Stomach (tissue), 19 donors: ENCODE measurements at places on chromosomes 11 and 22.

GRCh38 chr11:27977031-27977430, 130.9 kb downstream of the KIF18A start:
- no peak for DNase-seq
- H3K27me3 ChIP-seq, result no peaks in the 10 kb centered on the region

- no peaks in the 10 kb centered on the region for H3K27me3 ChIP-seq
- H3K4me3 ChIP-seq, result no peak overlapping the region
- DNase-seq, result no peak
- no peaks in the 10 kb centered on the region for H3K36me3 ChIP-seq
- H3K4me1 ChIP-seq, result no peaks in the 10 kb centered on the region
Measured at GRCh38 chr11:23227078-23227445, 366.8 kb upstream of the CCDC179 start.

- H3K4me3 ChIP-seq, result peak overlapping the region; percentile 73
- no peaks in the 10 kb centered on the region for H3K36me3 ChIP-seq
- no peaks in the 10 kb centered on the region for H3K27me3 ChIP-seq
- peaks cover 8% of the 10 kb centered on the region for H3K4me1 ChIP-seq
Measured at GRCh38 chr22:39350757-39351688, 1.2 kb downstream of the SYNGR1 start.

- H3K27me3 ChIP-seq, result no peaks in the 10 kb centered on the region
- H3K4me3 ChIP-seq, result no peak overlapping the region
- H3K36me3 ChIP-seq, result peaks cover 35% of the 10 kb centered on the region
- H3K4me1 ChIP-seq, result peaks cover 26% of the 10 kb centered on the region
- H3K27ac ChIP-seq, result no peak overlapping the region
Measured at GRCh38 chr22:17112491-17113042, 8.6 kb downstream of the TMEM121B start.

GRCh38 chr22:41311487-41311886, 10.2 kb downstream of the ZC3H7B start:
- H3K36me3 ChIP-seq, result peaks cover 28% of the 10 kb centered on the region
- DNase-seq, result no peak
- H3K4me3 ChIP-seq, result no peak overlapping the region
- peaks cover 16% of the 10 kb centered on the region for H3K4me1 ChIP-seq

DNA sequence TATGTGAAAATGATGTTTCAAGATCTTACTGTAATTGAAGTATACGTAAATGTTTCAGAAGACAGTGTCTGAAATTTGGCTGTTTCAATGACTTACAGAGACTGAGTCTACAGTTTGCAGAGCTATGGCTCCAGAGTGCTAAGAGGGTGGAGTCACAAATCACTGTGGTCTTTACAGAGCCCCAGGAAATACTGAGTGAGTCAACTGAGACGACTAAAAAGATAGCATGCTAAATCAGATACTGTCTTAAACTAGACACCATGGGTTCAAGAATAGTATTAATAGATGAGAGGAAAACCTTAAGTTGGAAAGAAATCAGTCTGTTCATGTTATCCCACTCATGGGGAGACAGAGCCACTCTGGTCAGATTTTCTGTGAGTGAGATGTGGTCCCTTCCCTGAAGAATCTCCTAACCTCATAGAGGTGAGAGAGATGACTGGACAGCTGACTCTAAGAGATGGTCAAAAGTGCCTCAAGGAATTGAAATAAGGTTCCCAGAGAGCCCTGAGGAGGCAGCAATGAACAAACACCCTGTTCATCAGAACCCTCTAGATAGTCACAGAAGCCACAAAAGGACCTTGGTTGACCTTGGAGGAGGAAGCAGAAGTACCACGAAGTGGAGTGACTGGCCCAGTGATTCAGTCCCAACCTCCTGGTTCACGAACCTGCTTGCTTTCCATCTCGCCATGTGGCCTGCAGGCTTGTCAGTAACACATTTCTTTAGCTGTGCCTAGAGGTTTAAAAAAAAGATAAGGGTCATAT, 30.2 kb downstream of the C11orf91 start:
- H3K4me1 ChIP-seq, result no peaks in the 10 kb centered on the region
- peaks cover 8% of the 10 kb centered on the region for H3K27me3 ChIP-seq
- H3K27ac ChIP-seq, result no peak overlapping the region
- no peak overlapping the region for H3K4me3 ChIP-seq

DNA sequence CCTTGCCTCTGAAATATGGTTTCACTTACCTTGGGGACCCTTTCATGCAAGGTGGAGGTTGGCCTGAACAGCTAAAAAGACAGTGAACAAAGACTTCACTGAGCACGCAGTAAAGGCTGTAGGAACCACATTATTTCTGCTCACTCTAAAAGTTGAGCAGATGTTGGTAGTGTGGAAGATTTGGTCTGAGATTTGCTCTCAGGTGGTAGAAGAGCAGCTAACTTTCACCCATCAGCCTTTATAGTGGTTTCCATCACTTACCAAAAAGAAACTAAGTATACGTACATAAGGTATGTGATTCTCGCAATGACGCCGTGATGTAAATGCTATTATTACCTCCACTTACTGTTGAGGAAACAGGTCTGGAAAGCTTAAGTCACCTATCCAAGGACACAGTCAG, 47.3 kb downstream of the PRR5L start:
- H3K27me3 ChIP-seq, result no peaks in the 10 kb centered on the region
- no peaks in the 10 kb centered on the region for H3K36me3 ChIP-seq
- no peak for DNase-seq
- H3K4me3 ChIP-seq, result no peak overlapping the region

DNA sequence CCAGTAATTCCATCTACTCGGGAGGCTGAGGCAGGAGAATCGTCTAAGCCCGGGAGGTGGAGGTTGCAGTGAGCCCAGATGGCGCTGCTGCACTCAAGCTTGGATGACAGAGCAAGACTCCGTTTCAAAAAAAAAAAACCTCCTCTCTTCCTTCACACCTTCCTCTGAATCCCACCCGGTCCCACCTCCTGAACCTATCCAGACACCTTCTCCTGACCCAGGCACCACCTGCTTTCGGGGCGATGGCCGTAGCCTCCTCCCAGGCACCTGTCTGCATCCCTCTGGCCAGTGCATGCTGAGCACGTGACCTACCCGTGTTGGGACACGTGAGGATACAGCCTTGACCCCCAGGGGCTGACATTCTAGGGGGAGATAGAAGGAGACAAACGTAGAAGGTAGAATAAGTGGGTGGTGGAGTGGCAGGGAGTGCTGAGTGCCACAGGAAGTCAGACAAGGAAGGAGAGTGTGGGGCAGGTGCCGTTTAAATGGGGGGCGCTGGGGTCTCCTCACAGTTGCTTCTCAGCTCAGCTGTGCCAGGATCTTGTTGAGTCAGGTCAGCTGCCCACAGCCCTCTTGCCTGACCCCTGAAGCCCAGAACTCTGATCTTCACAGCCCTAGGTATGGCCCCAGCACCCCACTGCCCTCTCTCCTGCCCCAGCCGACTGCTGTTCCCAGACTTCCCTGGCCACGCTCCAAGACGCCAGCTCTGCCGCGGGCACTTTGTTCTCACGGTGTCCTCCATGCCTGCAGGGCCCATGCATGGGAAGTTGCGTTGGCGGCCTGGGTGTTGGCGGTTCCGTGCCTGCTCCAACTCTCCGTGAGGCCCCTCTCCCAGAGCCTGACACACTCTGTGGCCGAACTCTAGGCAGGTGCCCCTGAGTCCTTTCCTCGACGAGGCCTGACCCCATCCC, 1.2 kb upstream of the MIOX start:
- H3K36me3 ChIP-seq, result no peaks in the 10 kb centered on the region
- peaks cover 46% of the 10 kb centered on the region for H3K4me1 ChIP-seq
- H3K27me3 ChIP-seq, result peaks cover 85% of the 10 kb centered on the region
- H3K27ac ChIP-seq, result peak overlapping the region; percentile 74
- H3K4me3 ChIP-seq, result no peak overlapping the region

GRCh38 chr11:83019888-83020579, 51.7 kb downstream of the RAB30 start:
- no peaks in the 10 kb centered on the region for H3K4me1 ChIP-seq
- no peaks in the 10 kb centered on the region for H3K27me3 ChIP-seq
- no peak for DNase-seq
- no peak overlapping the region for H3K27ac ChIP-seq

- no peaks in the 10 kb centered on the region for H3K4me1 ChIP-seq
- no peaks in the 10 kb centered on the region for H3K27me3 ChIP-seq
- no peaks in the 10 kb centered on the region for H3K36me3 ChIP-seq
- no peak overlapping the region for H3K27ac ChIP-seq
- H3K4me3 ChIP-seq, result no peak overlapping the region
Measured at GRCh38 chr11:119787074-119787461, 58.1 kb upstream of the NECTIN1 start.

DNA sequence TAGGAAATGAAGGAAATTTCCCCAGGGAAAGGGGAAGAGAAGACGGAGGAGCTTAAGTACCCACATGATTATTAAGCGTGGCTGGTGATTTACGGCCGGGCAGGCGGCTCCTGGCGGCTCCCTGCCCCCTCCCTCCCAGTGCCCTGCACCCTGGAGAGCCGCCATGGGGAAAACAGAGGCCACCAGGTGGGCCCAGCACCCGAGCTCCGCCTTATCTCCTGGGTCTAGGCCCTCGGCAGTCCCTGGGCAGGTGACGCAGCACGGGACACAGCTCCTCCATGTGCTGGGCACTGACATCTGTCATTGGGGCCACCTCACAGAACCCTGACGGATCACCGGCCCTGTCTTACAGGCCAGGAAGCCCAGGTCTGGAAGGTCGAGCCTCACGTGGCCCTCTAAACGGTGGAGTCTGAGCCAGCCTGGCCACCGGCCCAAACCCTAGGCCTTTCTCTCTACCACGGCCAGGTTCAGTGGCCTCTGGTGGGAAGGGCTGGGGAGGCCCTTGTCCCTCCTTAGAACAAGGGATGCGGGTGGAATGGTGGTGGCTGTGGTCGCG, 60.2 kb upstream of the PPARA start:
- H3K4me1 ChIP-seq, result peaks cover 97% of the 10 kb centered on the region
- peak overlapping the region; percentile 99 for H3K27ac ChIP-seq
- H3K27me3 ChIP-seq, result no peaks in the 10 kb centered on the region
- DNase-seq, result no peak
- peaks cover 24% of the 10 kb centered on the region for H3K36me3 ChIP-seq

DNA sequence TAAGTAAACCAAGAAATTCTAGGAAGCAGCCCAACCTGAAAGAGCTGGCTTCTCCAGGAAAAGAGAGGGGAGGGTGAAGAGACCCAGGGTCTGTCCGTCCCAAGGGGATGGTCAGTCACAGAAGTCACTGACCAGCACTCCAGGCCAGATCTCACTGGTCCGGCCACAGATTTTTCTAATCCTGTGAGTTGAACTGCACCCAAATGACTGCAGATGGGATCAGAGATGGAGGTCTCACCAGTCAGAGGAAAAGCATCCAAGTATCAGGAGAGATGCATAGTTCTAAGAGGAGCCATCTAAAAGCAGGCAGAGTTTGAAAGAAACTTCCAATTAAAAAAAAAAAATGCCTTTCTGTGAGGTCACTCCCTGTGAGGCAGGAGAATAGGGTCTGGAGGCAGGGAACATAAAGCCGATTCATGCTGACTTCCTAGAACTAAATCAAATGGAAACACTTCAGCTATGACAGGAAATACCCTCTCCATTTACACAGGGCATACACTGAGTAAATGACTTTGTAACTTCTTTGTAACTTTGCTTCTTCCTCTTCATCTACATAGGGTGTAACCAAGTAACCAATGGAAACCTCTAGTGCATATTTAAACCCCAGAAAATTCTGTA, 144.5 kb downstream of the CCDC34 start:
- H3K27ac ChIP-seq, result no peak overlapping the region
- H3K27me3 ChIP-seq, result no peaks in the 10 kb centered on the region
- peaks cover 18% of the 10 kb centered on the region for H3K4me1 ChIP-seq
- H3K4me3 ChIP-seq, result no peak overlapping the region

DNA sequence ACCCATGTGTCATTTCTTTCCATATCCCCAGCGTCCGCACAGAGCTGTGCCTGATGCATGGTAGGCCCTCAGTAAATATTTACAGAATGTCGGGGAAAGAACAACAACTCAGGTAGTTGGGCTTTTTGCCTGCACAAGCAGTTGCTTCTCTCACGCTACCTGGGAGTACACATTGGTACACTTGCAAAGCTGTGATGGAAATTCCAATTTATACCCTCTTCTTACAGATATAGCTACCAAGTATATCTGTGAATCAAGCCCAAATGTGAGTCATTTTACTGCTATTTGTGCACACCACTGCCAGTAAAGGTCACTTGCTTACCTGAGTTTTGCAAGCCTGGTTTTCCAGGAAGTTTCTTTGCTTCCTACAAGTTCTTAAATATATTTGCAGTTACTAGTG, 333.0 kb upstream of the NARS2 start:
- H3K27me3 ChIP-seq, result peaks cover 13% of the 10 kb centered on the region
- no peak for DNase-seq
- no peak overlapping the region for H3K27ac ChIP-seq
- no peaks in the 10 kb centered on the region for H3K36me3 ChIP-seq

DNA sequence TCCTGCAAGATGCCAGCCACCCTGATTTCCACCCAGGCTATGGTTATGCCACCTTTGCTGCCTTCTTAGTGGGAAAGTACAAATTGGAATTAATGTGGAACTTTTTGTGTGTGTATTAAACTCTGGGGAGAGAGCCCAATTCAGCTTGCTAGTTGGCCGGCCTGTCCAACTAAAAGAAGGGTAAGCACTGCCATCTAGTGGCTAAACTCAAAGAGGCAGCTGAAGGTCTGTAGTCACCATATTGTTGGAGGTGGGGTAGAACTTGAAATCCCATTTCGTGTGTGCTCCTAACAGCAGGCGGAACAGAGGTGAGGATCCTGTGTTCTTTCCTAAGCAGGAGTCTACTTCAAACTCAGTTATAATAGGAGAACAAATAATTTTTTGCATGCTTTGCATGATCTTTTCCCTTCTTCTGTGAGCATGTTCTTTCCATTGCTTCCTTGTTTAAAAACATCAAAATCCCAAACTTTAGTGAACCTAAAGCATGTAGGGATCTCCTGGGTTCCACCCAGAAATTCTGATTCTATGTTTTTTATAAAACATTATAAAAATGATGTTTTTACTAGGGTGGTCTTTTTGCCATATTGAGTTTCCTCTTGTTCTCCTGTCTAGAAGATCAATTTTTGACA, 138.8 kb upstream of the SORL1-AS1 start:
- no peaks in the 10 kb centered on the region for H3K4me1 ChIP-seq
- H3K36me3 ChIP-seq, result peaks cover 14% of the 10 kb centered on the region
- H3K27me3 ChIP-seq, result no peaks in the 10 kb centered on the region
